ENCODE measurements at places on chromosomes 4 and X.

DNA sequence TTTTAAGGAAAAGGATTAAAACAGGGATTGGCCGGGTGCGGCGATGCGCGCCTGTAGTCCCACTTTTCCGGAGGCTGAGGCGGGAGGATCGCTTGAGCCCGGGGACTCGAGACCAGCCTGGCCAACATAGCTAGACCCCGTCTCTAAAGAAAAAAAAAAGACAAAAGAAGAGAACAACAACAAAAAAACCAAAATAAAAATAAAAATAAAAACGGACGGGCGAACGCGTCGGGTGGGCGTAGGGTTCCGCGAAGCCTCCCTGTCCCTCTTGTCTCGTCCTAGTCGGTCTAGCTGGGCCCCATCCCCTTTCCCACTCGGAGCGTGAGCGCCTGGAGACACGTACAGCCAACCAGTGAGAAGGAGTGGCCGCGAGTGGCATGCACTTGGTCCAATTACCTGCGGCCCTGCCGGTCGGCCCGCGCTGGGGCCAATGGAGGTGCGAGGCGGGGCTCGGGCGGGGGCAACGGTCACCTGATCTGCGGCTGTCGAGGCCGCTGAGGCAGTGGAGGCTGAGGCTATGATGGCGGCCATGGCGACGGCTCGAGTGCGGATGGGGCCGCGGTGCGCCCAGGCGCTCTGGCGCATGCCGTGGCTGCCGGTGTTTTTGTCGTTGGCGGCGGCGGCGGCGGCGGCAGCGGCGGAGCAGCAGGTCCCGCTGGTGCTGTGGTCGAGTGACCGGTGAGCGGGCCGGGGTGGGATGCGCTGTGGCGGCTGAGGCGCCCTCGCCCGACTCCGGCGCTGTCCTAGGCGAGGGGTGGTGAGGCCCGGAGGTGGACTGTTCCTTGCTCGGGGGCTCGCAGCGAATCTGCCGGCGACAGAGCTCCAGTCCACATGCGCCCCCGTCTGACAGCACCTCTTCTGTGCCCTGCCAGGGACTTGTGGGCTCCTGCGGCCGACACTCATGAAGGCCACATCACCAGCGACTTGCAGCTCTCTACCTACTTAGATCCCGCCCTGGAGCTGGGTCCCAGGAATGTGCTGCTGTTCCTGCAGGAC lies at the start of gene ATP6AP1:
Gene ATP6AP1, plus strand, starts transcription at position 502 of the 996 bp plus-strand sequence. Its CDS starts 16 bp downstream, at position 518.
- DNase-seq, result no peak

GRCh38 chr4:55169352-55169961 lies 44.1 kb upstream of the KDR start:
- DNase-seq, result no peak

GRCh38 chrX:23493941-23494374 lies 159.3 kb downstream of the PTCHD1 start:
- DNase-seq, result no peak

GRCh38 chr4:5124876-5125275 lies 73.6 kb downstream of the STK32B start:
- no peak for DNase-seq

- no peak for DNase-seq
Observed at GRCh38 chr4:147388018-147388417, 92.9 kb upstream of the EDNRA start.

DNA sequence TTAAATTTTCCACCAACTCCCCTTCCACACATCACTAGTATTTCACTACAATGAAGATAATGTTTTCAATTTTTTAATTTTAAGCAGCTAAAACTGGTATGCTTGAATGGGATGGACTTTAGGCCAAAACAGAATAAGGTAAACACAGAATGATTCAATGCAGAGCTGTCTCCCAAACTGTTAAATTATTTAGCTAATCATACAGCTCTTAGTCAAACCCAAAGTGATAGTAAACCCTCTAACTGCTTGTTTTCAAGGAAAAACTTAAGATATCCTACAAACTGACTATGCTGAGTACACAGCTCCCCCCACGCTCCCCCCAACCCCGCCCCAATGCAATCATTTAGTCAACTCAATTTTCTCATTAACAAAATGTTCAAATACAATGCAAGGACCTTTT lies 30.2 kb downstream of the CNOT6L start:
- no peak for DNase-seq

DNA sequence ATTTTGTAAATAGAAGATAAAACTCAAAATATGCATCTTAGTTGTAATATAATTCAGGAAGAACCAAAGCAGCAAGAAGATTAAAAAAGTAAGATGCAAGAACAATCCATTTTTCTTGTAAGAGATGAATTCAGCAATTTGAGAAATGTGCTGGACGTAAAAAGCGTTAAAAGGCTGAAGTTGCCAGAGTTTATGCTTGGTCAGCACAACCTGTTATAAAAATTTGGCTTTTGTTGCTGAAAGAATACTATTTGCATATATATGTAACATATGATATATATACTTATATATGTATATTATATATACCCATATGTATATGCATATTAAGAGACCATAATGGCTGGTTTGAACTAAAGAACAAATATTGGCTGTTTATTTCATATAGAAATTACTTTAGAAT lies 449.6 kb upstream of the FAM241A start:
- no peak for DNase-seq

GRCh38 chr4:158170691-158171561 lies 1.9 kb downstream of the GASK1B start:
- DNase-seq, result no peak

DNA sequence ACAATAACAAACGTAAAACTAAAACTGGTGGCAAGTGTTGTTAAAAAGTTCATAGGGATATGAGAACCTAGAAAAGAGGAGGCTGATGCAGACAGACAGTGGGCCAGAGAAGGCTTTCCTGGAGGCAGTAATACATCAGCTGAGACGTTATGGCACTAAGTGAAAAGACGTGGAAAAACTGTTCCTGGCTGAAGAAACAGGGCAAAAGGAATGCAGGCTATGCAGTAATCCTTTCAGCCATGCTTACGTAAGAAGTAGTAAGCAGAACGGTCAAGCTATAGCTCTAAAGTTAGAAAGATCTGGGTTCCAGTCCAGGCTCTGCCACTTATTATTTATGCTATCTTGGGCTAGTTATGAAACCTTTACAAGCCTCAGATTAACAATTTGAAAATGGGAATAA lies 6.4 kb downstream of the LAMTOR3 start:
- DNase-seq, result no peak

DNA sequence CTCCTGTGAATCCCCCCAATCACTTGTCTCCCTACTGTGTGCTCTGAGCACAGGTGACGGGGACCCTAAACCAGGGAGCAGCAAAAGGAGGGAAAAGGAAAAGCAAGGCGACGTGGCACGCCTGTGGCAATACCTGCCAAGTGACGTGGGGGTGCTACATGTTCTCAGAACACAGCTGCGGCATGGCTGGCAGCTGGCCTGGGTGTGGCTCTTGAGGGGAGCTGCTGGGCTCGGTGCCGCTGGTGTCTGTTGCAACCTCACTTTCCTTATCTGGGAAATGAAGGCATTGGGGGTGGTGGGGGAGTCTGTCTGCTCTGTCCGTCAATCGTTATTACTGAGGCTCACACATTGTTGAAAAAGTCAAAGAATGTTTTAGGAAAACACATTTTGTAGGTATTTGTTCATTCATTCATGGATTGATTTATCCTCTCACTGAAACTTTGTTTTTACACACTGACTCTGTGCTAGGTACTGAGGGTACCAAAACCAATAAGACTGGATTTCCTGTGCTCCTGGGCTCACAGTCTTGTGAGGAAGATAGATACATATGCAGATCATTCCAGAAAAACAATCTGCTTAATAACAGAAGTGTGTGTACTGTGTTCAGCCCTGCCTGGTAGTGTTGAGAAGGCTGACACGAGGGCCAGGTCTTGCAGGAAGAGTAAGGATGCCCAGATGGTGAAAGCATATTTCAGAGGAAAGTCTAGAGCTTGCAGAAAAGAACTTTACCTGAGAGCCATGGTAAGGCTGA lies 217.6 kb downstream of the PTTG2 start:
- no peak for DNase-seq

GRCh38 chr4:142474398-142475087 lies 371.6 kb downstream of the INPP4B start:
- no peak for DNase-seq

GRCh38 chr4:113555868-113556267 lies 205.7 kb downstream of the CAMK2D start:
- DNase-seq, result no peak

DNA sequence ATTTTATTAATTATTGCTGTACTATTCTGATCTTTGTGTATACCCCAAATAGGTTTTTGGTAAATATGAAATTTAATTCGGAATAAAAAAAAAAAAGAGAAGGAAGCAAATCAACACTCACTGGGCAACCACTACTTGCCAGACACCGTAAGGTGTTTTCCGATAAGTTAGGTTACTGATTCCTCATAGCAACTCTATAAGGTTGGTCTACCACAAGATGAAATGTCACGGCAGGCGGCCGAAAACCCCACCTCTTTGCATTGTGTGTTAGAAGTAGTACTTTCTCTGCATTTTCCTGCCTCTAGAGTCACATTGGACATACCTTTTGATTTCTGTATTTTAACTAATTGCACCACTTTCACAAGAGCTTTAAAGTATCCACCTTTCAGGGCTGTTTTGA lies 44.5 kb upstream of the RASGEF1B start:
- no peak for DNase-seq

GRCh38 chrX:17590892-17591740 lies 146.2 kb upstream of the SCML1 start:
- DNase-seq, result no peak

GRCh38 chr4:147596981-147597380 lies 20.2 kb upstream of the TMEM184C start:
- no peak for DNase-seq

DNA sequence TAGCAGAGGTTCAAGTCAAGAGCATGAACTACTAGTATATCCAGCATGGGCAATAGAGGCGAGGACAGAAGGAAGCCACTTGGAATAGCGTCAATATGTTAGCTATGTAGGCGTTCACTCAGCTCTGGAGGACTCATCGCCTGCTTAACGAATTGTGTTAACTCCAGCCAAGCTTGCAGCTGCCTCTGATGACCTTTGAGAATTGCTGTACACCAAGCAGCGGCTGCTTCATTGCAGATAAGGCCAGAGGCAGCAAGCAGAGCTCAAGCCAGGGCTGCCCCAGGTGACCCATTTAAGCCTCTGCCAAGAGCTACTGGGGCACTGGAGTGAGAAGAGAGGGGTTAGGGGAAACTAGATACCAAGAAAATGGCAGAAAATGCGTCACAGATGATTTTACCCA lies 160.2 kb upstream of the IGFBP7 start:
- DNase-seq, result no peak

DNA sequence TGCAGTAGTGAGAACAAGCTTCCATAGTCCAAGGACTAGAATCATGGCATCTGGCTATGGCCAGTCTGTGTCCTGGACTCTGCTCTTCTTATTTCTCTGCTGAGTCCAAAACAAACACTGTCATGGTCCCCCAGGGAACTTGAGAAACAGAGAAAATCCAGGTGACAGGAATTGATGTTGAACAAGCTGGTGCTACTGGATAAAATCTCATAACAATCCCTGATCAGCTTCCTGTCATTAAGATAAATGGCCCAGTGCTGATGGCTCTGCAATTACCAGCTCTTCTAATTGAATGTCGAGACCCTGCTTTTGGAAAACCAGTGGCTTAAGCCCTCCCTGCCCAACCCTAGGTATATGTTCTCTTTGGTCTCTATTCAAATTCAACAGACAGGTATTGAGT lies 58.8 kb upstream of the ARHGAP36 start:
- DNase-seq, result no peak

GRCh38 chr4:85717847-85718246 lies 242.9 kb downstream of the ARHGAP24 start:
- DNase-seq, result no peak

- no peak for DNase-seq
Observed at GRCh38 chr4:30924495-30924894, 204.3 kb downstream of the PCDH7 start.

GRCh38 chrX:105553118-105553517 lies 269.2 kb upstream of the NRK start:
- DNase-seq, result no peak

DNA sequence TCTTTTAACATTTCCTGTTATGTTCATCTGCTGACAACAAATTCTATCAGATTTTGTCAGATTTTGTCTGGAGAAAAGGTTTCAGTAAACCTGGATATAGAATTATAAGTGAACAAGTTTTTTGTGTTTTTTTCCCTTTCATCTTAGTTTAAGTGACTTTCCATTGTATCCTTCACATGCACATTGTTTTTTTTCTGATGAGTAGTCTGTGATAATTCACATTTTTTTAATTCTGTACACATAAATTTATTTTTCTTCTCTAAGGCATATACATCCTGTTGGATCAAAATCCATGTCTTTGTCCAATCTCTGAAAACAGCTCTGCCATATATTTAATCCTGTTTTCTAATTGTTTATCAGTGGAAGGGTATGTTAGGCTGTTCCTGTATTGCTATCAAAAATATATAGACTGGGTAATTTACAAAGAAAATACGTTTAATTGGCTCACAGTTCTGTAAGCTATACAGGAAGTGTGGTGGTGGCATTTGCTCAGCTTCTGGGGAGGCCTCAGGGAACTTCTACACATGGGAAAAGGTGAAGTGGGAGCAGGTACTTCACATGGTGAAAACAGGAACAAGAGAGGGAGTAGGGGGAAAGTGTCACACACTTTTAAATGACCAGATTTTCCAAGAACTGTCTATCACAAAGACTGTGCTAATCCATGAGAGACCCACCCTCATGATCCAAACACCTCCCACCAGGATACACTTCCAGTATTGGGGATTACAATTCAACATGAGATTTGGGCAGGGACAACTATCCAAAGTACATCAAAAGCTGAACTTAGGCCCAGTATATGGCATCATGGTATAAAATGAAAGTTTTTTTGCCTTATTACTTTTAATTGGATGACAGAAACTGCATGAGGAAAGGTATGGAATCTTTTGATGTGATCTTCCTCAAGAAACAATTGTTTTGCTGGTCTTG lies 45.6 kb upstream of the GRID2 start:
- DNase-seq, result no peak

DNA sequence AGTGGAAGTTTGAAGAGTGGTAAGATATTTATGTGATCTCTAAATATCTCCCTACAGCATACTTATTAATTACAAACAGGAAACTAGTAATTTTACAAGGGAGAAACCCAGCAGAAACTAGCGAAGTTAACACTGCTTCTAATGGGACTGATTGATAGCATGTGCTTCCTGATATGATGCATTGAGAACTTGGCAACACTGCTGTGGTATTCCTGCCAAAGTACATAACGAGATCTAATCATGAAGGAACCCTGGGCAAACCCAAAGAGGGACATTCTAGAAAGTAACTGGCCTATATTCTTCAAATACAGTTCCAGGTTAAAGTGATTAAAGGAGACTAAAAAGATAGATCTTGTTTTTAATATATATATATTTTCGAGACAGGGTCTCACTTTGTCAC lies 4.6 kb upstream of the GPR34 start:
- no peak for DNase-seq

All from vagina (tissue), 2 donors.